ENCODE measurements at places on chromosomes 1 and 21.

GRCh38 chr1:217495249-217495648, 135.6 kb downstream of the GPATCH2 start:
- DNase-seq: no peak

GRCh38 chr1:5651964-5652821, 340.0 kb downstream of the NPHP4 start:
- no peak for DNase-seq

DNA sequence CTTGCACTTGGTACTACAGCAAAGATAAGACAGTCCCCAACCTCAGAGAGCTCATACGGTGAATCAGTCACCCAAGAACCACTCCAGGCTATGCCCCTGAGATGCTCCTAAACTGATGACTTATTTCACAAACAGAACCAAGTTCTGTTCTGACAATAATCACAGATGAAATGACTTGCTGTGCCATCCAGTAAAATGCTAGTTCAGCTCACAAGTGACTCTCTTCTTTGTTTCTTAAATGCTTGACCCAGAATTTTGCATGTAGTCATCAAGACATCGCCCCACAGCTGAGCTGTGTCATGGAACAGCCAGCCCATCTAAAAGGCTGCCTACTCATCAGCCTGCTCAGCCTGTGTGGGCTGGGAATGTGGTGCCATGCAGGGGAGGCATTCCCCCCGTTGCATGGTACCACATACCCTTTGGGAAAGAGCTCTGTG, 6.1 kb upstream of the SLC19A2 start:
- no peak for DNase-seq

GRCh38 chr1:31981972-31982371, 31.7 kb upstream of the KHDRBS1 start:
- DNase-seq: no peak

- no peak for DNase-seq
Measured at GRCh38 chr1:147822292-147822691, 61.9 kb upstream of the GJA5 start.

DNA sequence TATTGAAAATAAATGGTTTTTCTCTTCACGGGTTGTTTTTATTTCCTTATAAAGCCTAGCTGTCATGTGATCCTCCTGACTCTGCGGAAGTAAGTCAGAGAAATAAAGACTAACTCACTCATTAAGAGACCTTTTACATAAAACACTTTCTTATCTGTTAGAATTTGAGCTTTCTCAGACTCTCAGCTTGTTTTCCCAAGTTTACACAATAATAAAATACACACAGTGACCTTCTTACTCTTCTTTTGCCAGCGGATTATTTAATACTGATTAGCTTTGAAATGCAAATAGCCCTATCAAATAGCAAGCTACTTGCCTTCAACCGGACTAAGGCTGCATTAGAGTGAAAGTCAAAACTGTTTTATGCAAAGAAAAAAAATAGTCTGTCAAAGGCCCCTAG, 45.5 kb upstream of the CXADR start:
- DNase-seq: no peak

- DNase-seq: no peak
Measured at GRCh38 chr1:92464588-92465255, 22.0 kb downstream of the GFI1 start.

- DNase-seq: no peak
Measured at GRCh38 chr1:56856186-56856585, 1.6 kb downstream of the C8A start.
